ENCODE measurements at places on chromosomes 3 and 15.

- DNase-seq: no peak
Measured at GRCh38 chr3:181637456-181637855, 74.3 kb upstream of the SOX2 start.

- no peak for DNase-seq
Measured at GRCh38 chr15:90038632-90039095, 37.5 kb downstream of the ZNF710 start.

DNA sequence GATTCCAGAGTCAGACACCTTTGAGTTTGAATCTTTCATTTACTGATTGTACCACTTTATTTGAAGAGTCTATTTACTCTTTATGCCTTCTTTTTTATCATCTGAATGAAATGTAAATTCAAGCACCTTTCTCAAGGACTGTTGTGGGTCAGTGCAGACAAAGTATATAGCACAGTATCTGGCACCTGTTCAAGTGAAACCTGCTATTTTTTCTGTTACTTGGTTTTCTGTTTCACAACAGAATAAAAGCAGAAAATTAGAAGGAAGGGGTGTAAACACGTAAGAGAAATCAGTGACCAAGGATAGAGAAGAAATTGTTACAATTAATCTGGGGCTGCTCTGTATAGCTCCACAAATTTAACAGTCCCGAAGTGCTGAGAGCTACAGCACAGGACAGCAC is 357.4 kb downstream of the RSL24D1 start:
- no peak for DNase-seq

DNA sequence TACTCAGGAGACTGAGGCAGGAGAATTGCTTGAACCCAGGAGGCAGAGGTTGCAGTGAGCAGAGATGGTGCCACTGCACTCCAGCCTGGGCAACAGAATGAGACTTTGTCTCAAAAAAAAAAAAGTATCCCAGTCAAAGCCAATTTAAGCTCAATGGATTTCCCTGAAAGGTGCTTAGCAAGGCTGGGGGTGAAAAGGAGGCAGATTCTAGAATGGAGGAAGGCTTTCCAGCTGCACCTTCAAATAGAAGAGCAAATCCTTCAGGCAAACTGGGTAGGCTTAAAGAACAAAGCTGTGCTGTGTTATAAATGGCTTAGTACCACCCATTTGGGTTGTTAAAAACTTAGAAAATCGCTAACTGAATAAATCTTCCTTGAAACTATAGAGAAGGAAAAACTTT is 3.0 kb upstream of the IFT57 start:
- DNase-seq: no peak

GRCh38 chr3:42214565-42215283 is 51.3 kb downstream of the CCK start:
- no peak for DNase-seq

GRCh38 chr3:155131104-155131503 is 51.0 kb downstream of the MME start:
- DNase-seq: no peak

GRCh38 chr3:8205881-8206280 is 295.7 kb upstream of the LMCD1 start:
- no peak for DNase-seq

- DNase-seq: no peak
Measured at GRCh38 chr3:167843886-167844285, 108.4 kb downstream of the SERPINI1 start.

- DNase-seq: no peak
Measured at GRCh38 chr15:69548395-69549180, 96.0 kb downstream of the RPLP1 start.

- no peak for DNase-seq
Measured at GRCh38 chr3:196708467-196708866, 3.6 kb downstream of the CEP19 start.

GRCh38 chr3:111324151-111324550 is 217.8 kb upstream of the CD96 start:
- no peak for DNase-seq

GRCh38 chr15:69559440-69560190 is 107.0 kb downstream of the RPLP1 start:
- no peak for DNase-seq

DNA sequence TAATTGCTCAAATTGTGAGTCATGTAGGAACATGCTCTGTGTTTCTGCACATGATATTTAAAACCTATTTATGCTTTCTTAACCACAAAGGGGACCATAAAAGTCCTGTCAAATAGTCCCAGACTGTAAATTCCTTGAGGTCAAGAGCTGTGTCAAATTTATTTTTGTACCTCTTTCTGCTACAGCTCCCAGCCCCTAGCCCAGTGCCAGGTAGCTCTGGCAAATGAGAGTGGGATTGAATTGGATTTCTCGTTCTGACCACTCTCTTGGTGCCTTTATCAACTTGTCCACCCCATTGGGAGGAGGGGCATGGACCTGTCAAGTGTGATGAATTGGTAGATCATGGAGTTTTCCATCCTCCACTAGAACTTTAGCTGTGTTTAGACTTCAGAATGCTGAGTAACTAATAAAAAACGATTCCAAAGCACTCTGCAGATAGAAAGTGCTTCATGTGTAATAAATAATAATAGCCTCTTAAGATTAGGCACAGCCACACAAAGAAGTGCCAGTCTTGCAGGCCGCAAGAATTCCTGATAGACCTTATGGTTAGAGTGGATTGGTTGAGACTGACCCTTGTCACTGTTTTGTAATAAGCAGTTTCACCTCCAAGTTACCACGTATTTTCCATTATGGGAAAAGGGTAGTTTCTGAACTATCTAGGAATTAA is 120.4 kb downstream of the LPP start:
- DNase-seq: no peak

GRCh38 chr3:150079029-150079739 is 108.5 kb upstream of the PFN2 start:
- DNase-seq: no peak

DNA sequence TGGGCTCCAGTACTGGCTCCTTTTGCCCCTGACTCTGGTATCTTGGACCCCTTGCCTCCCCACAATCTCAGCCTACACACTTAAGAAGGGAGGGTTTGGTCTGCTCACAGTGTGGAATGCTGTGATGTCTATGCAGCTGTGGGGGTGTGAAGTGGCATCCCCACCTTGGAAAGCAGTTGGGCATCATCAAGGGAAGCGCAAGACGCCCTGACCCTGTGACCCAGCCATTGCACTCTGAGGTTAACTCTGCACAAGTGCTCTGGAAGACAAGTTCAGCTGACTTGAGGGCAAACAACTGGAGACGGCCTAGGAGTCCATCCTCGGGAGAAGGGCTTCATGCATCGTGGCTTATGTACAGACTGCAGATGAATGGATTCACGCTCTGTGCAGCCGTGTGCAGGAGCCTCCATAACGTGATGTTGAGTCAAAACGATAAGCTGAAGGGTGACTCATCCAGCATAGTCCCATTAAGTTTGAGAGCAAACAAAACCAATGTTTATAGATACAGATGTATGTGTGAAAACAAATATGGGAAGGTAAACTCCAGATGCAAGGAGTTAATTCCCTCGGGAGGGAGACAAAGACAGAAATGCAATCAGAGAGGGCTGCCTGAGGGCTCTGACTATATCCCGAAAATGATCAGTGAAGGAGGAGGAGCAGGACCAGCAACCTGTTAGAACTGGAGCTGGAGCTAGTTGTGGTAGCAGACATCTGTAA is 86.8 kb downstream of the LSM3 start:
- no peak for DNase-seq

DNA sequence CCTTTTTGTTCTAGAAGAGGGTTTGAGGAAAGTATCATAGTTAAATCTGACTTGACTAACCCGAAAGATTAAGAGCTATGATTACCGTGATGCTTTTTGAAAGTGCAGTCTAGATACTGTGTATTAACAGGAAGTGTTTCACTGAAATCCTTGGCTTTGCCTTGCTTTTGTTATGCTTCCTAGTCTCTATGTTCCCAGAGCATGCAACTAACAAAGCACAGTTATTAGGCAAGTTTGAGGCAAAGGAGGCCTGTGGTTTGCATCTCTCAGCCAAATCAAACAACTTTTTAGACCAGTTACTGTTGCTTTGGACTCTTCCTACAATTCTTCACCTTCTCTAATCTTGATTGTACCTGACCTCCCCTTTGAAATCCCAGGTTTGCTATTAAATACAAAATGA is 3.9 kb downstream of the LXN start:
- no peak for DNase-seq

DNA sequence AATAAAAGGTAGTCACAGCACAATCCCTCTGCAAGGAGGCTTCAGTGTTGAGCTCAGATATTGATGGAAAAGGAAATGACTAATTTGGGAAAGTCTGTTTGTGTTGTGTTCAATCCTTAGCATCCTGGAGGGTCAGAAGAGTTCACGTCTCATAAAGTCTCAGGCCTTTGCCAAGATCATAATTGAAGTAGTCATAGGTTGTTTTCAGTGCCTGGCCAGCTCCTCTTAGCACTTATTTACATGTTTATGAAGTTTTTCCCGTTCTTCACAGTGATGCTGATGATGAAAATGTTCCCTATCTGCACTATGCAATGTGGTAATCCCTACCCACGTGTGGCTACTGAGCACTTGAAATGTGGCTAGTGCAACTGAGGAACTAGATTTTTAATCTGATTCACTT is 61.6 kb upstream of the TGFBR2 start:
- DNase-seq: no peak

DNA sequence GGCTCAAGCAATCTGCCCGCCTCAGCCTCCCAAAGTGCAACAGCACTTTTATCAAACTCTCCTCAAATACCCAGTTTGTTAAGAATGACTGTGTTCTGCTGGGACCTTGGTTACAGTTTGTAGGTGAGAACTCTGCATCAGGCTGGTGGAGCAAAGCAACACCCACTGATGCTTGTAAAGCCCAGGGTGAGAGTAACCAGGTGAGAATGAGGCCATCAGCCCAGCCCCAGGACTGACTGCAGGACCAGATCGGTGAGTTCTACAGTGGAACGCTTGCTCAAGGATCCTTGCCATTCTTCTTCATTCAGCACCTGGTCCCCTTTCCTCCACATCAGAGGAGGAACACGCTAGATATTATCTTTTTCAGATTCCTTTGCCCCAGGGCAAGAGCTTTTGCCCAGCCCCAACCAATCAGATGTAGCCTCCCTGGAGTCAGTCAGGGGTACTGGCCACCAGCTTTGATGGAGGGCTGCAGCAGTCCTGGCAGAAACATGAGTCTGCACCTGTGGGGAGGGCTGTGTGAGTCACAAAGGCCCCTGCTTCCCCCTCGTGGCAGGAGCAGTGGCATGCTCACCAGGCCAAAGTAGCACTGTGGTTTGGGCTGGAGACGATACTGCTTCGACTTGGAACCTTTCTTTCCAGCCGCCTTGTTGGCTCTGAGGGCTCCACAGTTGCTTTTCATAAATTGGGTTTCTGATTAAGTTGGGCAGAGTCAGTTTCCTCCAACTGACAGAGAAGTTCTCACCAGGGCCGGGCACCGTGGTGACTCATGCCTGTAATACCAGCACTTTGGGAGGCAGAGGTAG is 3.5 kb upstream of the SHISA5 start:
- DNase-seq: peak; percentile 71

DNA sequence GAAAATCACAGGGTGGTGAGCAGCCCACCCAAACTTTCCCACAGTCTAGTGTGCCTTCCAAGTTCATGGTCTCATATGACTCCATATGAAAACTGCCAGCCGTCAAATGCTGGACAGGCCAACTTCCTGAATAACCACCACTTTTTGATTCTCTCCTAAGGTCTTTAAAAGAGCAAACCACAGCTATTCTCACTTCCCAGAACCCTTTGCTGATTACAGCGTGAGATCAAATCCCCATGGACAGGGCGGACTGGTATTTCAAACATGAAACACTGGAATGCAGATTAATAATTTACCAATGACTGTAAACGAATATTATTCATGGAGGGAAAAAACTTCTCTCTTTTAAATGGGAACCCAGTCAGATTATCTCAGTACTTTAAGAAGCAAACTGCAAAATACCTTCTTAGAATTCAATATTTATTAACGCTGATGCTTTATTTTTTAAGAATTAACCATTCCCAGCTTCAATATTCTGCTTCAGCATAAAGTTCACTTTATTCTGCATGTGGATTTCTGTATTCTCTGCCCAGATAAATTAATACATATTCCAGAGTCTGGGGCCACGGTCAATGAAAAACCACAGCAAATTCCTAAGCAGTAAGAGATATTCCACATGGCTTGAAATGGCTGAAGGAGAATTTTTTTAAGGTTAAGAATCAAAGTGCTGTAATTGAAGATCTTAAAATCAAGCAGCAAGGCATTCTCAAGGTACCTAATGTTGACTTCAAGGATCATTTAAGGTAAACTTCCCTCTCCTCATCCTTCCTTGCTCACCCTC is 42.9 kb downstream of the MYO1E start:
- DNase-seq: no peak

DNA sequence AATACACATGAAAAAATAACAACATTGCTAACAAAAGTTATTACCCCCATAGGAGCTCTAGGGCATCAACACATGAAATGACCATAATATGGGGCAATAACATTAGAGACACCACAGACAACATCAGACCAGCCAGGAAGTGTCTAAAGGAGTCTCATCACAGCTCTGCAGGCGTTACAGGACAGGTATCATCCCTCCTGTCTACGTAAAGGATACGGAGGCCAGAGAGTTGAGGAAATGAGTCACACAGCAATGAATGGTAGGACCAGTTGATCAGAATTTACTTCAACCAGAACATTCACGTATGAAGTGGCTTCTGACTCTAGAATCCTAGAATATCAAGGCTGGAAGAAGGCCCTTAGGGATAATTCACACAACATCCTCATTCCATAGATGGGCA is 1.8 kb downstream of the NME9 start:
- DNase-seq: no peak

GRCh38 chr3:37308247-37308646 is 133.9 kb upstream of the LRRFIP2 start:
- peak; percentile 45 for DNase-seq

- DNase-seq: no peak
Measured at GRCh38 chr3:149393345-149394160, 16.1 kb upstream of the TM4SF1 start.

DNA sequence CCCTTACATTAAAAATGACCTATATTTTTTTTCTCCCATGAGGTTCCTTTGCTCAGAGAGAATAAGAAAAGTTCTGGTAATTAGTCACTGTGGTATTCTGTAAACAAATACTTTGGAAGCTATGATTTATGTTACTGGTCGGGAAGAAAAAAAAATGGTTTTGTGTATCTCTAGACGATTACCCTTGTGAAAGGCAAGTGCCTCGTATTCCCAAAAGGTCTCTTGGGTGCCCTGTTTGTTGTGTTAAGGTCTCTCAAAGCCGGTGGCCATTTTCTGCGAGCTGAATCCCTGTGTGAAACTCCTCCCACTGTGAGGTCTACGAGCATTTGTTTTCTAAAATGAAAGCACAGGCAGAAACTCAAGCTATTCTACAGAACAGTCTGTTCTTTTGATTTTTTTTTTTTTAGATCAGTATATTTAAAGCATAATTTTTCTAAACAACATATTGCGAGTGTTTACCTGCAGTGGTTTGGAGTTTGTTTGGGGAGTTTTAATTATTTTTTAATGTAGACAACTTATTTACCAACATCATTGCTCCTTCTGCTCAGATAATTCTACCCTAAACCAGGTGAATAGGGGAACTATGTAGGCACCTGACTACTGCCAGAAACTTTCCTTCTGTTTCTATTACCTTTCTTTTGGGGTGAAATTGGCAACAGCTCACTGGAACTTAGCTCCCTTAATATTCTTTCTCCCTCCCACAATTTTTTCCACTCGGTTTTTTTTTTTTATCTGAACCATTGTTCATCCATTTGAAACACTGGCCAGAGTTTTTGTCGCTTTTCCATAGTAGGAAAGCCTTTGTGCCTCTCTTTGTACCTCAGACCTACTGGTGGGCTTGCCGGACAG is 44.0 kb downstream of the ZBTB38 start:
- peak; percentile 77 for DNase-seq

Data from hematopoietic multipotent progenitor cell treated with erythropoietin and hydrocortisone succinate and interleukin-3 and kit ligand, for 15 days (in vitro differentiated cells).